Naive thymus-derived CD4-positive, alpha-beta T cell (primary cell): ENCODE measurements at places on chromosomes 13 and 19. TPM values are rescaled to one million over a fixed set of nuclear protein-coding genes. Genes with fewer than 3 reads are reported as not detected.

The SLC27A5 gene
- 26.9 TPM for polyA plus RNA-seq

The RABAC1 gene
- 187 TPM for polyA plus RNA-seq

The IRGC gene
- not detected for polyA plus RNA-seq

The DPF1 gene
- polyA plus RNA-seq: not detected

The NKPD1 gene
- 0.60 TPM for polyA plus RNA-seq

The KIR2DL4 gene
- not detected for polyA plus RNA-seq

The CDC42EP5 gene
- polyA plus RNA-seq: not detected

The SHISA7 gene
- not detected for polyA plus RNA-seq

The MAST1 gene
- 0.70 TPM for polyA plus RNA-seq

The UNC13A gene
- 0.02 TPM for polyA plus RNA-seq

The SIGLEC11 gene
- polyA plus RNA-seq: not detected

The C19orf85 gene
- not detected for polyA plus RNA-seq

The IZUMO1 gene
- polyA plus RNA-seq: not detected

The CAMSAP3 gene
- 0.06 TPM for polyA plus RNA-seq

The ZNF175 gene
- polyA plus RNA-seq: 2.6 TPM

The C13orf46 gene
- polyA plus RNA-seq: 1.3 TPM

The FFAR1 gene
- polyA plus RNA-seq: not detected

The ATP11A gene
- polyA plus RNA-seq: 6.1 TPM

The GAS6 gene
- 0.38 TPM for polyA plus RNA-seq

The FBXL12 gene
- polyA plus RNA-seq: 8.5 TPM

The RPS28 gene
- polyA plus RNA-seq: 3,564 TPM

The SELENOV gene
- not detected for polyA plus RNA-seq

The DMKN gene
- not detected for polyA plus RNA-seq

The ZNF625 gene
- 0.45 TPM for polyA plus RNA-seq

The SLC25A41 gene
- polyA plus RNA-seq: not detected

The CYP2F1 gene
- polyA plus RNA-seq: not detected

The ADGRE3 gene
- not detected for polyA plus RNA-seq

The LILRA6 gene
- 0.36 TPM for polyA plus RNA-seq

The ICAM5 gene
- not detected for polyA plus RNA-seq

The CEACAM1 gene
- 4.3 TPM for polyA plus RNA-seq

The SULT2B1 gene
- polyA plus RNA-seq: 0.41 TPM

The TMEM221 gene
- not detected for polyA plus RNA-seq

The NLRP5 gene
- polyA plus RNA-seq: not detected

The PVR gene
- 1.2 TPM for polyA plus RNA-seq

The RHPN2 gene
- 0.21 TPM for polyA plus RNA-seq

The NLRP7 gene
- polyA plus RNA-seq: not detected

The SBNO2 gene
- 1.7 TPM for polyA plus RNA-seq

The CD209 gene
- not detected for polyA plus RNA-seq

The PTPRS gene
- polyA plus RNA-seq: 0.51 TPM

The BABAM1 gene
- 94.9 TPM for polyA plus RNA-seq

The WDR88 gene
- polyA plus RNA-seq: 0.24 TPM

The TMEM150B gene
- polyA plus RNA-seq: not detected

The HIPK4 gene
- polyA plus RNA-seq: not detected

The KLK12 gene
- not detected for polyA plus RNA-seq

The SULT2A1 gene
- not detected for polyA plus RNA-seq

The KANK3 gene
- polyA plus RNA-seq: 0.72 TPM

The TMEM238 gene
- 0.33 TPM for polyA plus RNA-seq

The BAX gene
- 66.3 TPM for polyA plus RNA-seq

The ADM5 gene
- polyA plus RNA-seq: not detected

The GRIN3B gene
- not detected for polyA plus RNA-seq

The CLDN10 gene
- polyA plus RNA-seq: not detected

The FFAR2 gene
- polyA plus RNA-seq: not detected

The LILRA1 gene
- 0.14 TPM for polyA plus RNA-seq

The GNA15 gene
- 0.09 TPM for polyA plus RNA-seq

The MYCBP2 gene
- polyA plus RNA-seq: 57.3 TPM

The INAFM1 gene
- polyA plus RNA-seq: 3.0 TPM

The CALR3 gene
- not detected for polyA plus RNA-seq

The SMIM17 gene
- polyA plus RNA-seq: not detected
